Vagina (tissue), 2 donors: ENCODE measurements at places on chromosomes 6 and 20.

DNA sequence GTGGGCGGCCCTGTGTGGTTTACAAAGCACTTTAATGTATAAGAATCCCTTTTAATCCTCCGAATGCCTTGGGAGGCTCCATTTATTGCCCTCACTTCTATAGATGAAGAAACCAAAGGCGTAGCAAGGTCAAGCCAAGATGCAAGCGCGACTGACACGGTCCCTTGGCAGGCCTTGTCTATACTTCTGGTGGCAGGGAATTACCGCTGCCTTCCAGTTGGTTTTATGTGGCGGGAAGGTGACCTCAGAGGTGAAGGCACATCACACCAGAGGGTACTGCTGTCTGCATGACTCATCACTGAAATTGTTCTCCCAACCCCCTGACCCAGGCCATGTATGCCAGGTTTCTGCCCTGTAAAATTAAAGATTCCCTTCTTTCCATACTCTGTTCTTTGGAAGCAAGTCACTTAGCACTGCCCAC, 36.1 kb upstream of the NAA20 start:
- DNase-seq: no peak

- no peak for DNase-seq
Observed at GRCh38 chr20:9066191-9066590, 2.7 kb upstream of the PLCB4 start.

GRCh38 chr6:53795702-53796450, 1.1 kb downstream of the LRRC1 start:
- DNase-seq: no peak

DNA sequence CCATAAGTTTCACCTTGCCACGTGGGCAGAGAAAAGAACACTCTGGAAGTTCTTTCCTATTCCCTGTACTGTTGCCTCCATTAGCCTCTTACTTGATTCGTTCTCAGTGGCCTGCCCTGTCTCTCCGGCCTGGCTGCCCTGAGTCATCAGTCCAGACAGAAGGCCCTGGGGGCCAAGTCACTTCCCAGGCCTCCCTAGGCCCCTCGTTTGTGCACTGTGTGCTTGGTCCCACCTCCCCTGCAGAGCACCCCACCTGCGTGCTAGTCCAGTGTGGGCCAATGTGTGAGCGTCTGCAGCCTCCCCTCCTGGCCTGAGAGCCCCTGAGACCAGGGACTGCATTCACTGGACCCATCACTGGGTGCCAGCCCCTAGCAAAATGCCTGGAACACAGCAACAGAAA, 191.2 kb upstream of the RREB1 start:
- DNase-seq: no peak

- no peak for DNase-seq
Observed at GRCh38 chr6:34196116-34196832, 40.4 kb upstream of the HMGA1 start.

DNA sequence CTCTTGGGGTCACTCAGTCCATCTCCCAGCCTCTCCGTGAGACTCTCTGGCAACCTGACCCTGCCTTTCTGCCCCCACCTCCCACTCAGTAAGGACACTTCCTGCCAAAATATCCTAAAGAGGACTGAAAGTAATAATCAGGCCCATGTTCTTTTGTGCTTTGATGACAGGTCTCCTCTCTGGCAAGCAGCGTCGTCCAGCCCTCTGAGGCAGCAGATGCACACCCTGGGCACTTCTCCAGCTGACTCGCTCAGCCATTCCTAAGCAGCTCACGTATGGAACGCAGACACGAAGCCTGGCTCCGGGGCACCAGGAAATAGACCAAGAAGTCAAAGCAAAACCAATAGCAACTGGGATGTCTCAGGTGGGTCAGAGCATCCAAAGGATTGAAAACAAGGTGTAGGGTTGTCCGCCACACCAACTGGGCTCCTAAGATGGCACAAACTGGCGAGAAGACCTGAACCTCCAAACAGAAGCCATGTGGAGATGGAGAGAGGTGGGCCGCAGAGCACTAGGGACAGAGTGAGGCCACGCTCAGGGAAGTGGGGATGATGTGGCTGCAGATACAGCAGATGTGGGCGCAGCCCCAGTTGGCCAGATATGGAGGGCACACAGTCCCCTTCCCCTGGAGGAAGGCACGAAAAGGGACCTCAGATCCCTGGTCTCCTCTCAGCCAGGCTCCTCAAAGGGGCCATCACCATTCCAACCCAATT, 99.3 kb downstream of the PRND start:
- no peak for DNase-seq

- DNase-seq: no peak
Observed at GRCh38 chr6:56685102-56685733, 42.5 kb upstream of the DST start.

DNA sequence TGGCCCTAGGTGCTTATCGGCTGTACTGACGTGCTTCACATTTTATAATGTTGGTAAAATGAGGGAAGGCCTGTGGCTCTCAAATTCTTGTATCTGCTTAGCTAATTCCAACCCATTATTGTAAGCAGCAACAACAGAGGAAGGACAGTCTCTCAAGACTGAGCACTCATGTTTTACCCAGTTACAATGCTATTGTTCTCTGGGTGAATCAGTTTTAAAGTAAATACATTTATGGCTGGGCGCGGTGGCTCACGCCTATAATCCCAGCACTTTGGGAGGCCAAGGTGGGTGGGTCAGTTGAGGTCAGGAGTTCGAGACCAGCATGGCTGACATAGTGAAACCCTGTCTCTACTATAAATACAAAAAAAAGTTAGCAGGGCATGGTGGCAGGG, 194.6 kb downstream of the PRKN start:
- no peak for DNase-seq

DNA sequence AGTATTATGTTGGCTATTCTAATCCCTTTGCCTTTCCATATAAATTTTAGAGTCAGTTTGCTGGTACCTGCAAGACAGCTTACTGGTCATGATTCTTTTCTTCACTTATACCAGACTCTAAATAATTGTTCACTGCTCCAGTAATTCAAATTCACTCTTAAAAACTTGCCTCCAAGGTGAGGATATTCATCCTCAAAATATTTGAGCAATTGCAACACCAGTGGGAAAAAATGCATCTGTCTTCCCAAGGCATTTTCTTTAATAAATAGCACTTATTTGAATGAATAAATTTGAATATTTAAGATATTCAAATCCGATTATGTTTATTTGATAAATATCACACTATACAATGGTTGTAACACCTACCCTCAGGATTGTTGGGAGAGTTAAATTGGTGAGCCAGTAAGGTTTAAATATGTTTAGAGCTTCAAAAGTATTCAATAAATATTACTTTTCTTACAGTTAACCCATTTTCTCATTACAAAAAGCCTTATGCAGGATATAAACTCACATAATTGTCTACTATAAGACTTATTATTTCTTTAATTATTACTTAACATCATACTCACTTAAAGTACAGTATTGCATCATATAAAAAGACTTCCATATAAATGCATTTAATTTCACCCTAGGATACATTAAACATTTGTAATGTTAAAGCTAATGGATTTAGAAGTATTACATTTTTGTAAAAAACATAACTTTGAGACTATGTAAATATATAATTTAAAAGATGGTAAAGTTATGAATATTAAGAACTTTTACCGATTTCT, 285.6 kb downstream of the SAMD5 start:
- no peak for DNase-seq

DNA sequence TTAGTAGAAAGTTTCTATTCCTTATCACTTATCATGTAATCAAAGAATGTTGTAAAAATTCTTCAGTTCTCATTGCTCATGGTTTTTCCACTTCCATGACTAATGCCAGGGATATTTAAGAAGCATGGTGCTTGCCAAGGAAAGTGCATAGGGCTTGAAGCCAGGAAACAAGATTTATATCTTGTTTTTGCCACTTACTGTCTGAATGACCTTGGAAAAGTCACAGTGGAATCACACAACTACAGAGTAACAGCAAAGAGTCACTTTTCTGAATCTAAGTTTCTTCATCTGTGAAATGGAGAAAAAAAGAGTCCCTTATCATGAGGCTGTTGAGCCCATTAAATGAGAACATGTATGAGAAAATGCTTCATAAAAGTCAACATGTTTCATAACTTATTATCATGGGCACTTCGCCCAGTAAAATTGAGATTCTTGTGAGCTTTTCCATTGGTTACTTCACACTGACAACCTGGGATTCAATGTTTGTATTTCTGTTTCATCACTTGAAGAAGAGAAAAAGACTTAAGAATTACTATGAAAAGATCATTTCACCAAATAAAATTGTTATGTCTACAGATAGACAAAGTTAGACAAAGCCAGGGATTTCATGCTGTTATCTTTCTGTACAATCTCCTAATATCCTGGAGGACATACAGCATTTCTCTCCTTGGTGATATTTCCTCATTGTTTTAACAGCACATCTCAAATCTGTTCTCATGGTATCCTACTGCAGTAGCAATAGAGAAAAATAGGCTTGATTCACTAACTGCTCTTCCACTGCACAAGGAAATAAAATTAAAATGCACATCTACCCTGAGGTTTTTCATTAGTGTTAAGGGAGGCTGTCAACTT, 7.6 kb upstream of the BMP5 start:
- no peak for DNase-seq

DNA sequence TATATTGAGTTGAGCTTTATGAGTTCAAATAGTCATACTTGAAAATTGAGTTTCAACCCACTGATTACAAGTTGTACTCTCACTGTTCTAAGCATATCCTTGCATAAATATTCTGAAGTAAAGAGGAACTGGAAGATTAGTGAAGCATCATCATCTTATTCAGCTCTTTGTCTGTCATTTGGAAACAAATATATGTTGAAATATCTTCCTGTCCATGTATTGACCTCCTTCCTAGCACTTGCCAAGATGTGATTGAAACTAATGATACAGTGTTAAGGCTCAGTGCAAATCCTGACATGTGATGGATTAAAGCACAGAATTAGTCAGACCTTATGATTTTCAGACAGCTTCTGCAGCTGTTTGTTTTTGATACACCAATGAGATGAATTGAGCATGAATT, 434.3 kb downstream of the TBC1D32 start:
- DNase-seq: no peak

- no peak for DNase-seq
Observed at GRCh38 chr6:75436869-75437268, 56.7 kb downstream of the FILIP1 start.
